NCI-H1436 (cell line): ENCODE measurements at places on chromosomes 1 and 21.
A peak's percentile ranks its signal among the peaks of the same experiment; 100 is the strongest.

GRCh38 chr21:39220150-39220549 is 36.9 kb upstream of the PSMG1 start:
- no peak for DNase-seq

DNA sequence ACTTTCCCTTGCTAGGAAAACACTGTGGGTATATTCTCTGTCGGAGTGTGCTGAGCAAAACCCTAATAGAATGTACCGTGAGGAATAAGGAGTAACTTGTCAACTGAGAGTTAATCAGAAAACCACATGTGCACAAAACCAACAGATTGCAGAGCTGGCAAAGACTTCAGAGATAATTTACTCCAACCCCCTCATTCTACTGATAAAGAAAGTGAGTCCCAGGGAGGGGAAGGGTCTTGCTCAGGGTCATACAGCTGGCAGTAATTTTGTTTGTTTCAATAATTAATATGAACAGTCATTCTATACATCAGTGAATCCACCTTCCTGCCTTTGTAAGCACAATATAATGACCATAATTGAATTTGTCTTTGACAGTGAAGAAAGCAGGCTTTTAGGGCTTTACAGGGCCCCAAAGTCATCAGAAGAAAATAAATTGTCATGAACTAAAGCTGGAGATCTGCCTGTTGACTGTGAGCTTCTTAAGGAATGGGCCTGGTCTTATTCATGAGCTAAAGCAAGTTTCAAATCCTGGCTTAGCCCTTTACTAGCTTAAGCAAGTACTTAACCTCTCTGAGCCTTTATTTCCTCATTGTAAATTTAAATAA is 67.2 kb upstream of the HOOK1 start:
- no peak for DNase-seq

- no peak for DNase-seq
Measured at GRCh38 chr1:177927021-177927596, 42.7 kb downstream of the SEC16B start.

DNA sequence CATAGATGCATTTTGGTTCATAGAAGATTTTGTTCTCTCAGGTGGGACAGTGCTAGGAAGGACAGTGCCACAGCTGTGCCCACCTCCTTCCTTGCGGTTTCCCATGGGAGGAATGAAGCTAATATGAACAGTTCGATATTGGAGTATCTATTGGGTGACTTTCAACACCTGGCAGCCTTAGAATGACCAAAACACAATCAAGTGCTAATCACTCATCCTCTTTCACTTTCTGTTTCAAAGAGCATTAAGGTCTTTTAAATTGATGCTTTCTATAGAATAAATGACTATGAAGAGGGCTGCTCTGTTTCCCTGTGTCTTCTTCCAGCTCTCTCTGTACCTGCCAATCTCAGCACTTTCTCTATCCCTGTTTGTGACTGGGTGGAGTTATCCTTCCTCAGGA is 784.0 kb downstream of the MRPL39 start:
- DNase-seq: no peak

- no peak for DNase-seq
Measured at GRCh38 chr21:37412603-37413360, 46.2 kb downstream of the DYRK1A start.

- peak; percentile 55 for DNase-seq
Measured at GRCh38 chr1:223642237-223642636, 23.3 kb downstream of the CAPN8 start.

DNA sequence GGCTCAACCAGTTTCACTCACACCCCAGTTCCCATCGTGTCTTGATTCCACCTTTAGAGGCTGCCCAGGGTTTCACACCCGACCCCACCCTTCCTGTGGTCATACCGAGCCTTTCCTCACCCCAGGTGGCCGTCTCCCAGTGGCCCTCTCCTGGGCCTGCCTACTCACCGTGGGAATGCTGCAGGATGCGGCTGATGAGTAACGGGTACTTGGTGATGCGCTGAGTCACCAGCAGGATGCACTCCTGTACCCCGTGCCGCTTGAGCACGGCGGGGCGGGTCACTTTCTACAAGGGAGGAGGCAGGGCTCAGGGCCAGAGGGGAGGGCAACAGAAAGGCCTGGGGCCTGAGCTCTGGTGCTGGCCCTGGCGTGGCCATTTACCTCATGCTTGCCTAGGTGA is 16.4 kb downstream of the ARHGEF2 start:
- DNase-seq: no peak

DNA sequence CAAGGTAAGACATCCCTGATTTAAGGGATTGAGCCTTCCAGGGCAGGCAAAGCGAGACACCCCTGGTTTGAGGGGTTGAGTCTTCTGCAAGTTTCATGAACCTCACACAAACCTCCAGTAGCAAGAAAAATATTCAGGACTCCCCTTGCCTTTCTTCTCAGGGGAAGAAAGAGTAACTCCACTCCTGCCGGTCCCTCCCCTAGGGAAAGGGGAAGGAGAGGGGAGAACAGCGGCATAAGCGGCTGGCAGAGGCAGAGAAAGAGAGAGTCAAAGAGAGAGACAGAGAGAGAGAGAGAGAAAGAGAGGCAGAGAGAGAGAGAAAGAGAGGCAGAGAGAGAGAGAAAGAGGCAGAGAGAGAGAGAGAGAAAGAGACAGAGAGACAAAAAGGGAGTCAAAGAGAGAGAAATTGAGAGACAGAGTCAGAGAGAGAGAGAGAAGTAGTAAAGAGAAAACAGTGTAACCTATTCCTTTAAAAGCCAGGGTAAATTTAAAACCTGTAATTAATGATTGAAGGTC is 29.5 kb upstream of the CBR3 start:
- no peak for DNase-seq

GRCh38 chr1:33626801-33627200 is 154.4 kb downstream of the ZSCAN20 start:
- no peak for DNase-seq

GRCh38 chr1:116404699-116405098 is 31.7 kb downstream of the ATP1A1 start:
- no peak for DNase-seq

DNA sequence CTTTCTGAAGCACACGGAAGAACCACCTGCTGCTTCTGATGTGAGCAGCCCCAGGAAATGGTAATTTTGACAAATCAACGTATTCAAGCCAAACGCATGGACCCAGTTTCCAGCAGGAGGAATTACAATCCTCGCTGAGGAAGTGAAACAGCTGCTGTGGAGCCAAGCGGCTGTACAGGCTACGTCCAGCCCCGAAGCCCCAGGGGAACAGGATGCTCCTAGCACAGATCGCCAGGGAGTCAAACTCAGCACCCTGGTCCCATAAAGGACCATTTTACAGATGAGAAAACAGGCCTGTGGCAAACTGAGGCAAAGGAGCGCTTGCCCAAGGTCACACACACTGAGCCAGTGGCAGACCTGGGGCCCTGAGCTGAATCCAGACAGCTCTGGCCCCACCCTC is 108.0 kb downstream of the PTPRU start:
- DNase-seq: no peak

- DNase-seq: no peak
Measured at GRCh38 chr1:241615043-241615974, 24.9 kb downstream of the CHML start.

DNA sequence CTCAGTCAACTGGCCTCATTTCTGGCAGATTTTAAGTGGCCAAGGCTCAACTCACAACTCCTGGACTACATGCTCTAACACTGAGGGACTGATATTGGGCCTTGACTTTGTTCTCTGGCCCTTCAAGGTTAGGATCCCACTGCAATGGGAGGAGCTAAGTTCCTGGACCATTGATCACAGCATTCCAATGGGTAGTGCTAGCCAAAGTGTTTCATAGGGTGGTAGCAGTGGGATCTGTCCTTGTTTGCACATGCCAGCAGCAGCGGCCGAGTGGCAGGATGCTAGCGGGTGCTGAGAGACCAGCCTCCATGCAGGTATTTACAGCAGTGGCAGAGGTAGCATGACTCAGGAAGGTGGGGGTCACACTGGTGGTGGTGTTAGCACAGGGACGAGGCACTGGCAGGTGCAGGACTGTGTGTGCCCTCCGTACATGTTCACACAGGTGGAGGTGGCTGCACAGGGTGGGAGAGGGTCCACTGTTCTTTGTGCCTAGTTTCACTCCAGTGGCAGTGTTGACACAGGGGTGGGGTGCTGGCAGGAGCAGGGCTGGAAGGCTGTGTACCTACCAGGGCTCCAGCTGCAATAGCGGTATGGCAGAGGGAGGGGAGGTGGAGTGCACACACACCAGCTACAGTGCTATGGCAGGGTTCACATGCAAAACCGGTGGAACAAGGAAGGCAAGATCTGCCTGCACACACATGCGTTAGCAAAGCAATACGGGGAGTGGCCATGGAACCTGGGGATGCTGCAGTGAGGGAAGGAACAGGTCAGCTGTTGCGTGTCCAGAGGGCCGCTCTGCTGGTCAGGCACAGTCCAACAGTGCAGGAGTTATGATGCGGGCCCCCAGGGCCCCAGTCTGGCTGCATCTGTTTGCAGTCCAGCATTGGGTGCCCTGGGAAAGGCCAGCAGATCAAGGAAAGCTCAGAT is 51.7 kb downstream of the COL24A1 start:
- DNase-seq: no peak

DNA sequence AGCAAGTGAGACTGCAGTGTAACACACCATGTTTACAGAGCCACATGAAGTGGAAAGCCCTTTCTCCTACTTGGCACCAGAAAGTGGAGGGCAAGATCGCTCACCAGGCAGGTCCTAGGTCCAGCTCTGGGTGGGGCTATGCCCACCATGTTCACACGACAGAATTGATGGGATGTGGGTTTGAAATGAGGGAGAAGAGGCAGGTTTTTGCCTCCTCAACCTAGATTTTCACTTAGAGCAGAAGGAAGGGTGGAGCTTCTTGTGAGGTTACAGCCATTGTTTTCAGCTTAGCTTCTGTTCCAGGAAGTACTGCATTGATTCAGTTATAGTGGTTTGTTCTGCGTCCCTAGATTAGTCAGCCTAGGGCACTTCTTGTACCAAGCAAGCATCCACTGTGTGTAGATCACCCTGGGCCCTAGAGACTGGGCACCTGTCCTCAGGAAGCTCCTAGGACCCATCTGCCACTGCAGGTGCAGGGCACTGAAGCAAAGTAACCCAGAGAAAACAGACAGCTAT is 2.3 kb downstream of the CD53 start:
- no peak for DNase-seq

DNA sequence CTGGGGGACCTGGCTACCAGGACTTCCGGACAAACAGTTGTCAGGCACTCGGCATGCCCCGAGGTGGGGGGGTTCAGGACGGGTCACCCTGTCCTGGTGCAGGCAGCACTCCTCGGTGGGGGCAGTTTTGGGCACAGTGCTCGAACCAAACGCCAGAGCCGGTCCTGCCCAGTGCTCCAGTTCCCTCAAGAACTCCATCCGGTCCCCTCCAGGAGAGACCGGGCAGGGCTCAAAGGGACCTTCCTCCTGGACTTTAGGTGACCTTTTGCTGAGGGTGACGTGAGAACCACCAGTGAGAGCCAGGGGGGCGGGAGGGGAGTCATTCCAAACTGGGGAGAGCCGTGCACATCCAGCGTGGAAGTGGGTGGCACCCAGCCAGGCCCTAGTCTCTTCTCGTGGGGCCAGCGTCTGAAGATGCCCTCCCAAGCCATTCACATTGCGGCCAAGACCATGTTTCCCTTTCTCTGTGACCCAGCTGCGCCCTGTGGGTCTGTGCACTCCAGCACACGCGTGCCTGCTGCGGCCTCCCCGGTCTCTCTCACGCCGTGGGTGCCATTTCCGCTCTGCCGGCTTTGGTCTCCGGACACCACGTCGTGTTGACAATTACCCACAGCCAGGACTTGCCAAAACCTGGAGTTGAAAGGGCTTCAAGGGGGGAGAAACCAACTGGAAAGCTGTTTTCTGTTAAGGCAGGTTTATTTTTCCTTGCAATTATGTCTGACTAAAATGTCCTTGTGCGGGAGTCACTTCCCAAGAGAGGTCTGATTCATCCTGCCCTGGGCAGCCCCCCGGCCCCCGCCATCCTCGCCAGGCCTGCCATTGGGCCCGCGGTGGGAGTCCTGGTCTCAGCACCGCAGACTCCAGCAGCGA is 178.8 kb upstream of the ARHGEF16 start:
- no peak for DNase-seq

- DNase-seq: no peak
Measured at GRCh38 chr1:2583871-2584351, 2.7 kb upstream of the PRXL2B start.

- peak; percentile 80 for DNase-seq
Measured at GRCh38 chr1:103162360-103162759, 54.0 kb upstream of the COL11A1 start.

- DNase-seq: no peak
Measured at GRCh38 chr1:48773133-48773532, 3.6 kb downstream of the BEND5 start.

GRCh38 chr1:70324683-70325082 is 29.8 kb downstream of the ANKRD13C start:
- no peak for DNase-seq

DNA sequence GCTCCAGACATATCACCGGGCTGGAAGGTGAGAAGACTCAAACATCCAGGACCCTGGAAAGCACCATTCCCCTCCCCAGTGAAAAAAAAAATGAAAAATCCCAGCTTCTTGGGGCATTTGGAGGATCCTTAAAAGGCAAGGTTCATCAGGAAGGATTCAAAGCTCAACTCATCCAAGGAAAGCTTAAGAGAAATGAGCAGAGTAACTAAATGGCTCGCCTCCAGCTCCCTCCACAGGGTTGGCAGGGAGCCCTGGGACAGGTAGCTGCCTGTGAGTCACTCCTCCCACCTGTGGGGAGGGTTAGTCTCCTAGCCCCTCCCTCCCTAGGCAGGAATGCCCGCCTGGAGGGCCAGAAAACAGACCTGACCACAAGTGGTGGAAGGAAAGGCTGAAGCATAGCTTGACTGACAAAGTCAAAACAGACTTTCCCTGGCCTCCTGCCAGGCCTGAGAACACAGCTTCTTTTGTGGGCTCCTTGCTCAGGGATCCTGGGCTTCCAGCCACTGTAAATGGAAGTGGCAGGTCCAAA is 712 bp upstream of the LAMB3 start:
- peak; percentile 29 for DNase-seq

GRCh38 chr1:153791648-153792253 is 16.5 kb downstream of the SLC27A3 start:
- DNase-seq: no peak

DNA sequence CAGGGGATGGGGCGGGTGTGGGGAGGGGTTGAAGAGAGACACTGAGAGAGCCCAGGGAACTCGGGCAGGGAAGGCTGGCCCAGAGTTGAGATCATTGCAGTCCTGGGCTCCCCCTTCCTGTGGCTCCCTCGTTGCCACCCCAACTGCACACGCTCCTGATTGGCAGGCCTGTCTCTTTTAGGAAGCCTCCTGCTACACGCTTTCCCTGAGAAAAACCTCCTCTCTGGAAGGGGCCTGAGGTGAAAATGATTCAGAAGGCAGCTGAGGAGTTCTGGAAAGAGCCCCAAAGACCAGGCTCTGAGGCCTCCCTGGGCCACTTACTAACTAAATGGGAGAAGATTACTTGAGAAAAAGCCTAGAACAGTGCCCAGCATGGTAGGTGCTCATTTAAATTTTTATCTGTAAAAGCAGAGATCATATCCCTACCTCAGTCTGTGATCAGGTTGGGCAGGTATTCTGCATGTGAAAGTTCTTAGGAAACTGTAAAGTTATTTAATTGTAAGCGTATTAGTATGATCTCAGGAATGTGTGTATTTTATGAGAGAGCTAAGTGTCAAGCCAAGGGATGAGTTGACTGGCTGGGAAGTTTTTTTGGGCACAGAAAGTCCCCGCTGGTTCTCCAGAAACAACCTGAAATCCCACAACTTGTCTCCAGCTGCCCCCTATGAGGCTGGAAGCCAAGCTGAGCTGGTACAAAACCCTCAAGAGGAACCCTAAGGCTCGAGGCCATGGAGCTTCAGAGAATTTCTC is 65.2 kb upstream of the EPS8L3 start:
- DNase-seq: no peak
